ENCODE measurements at places on chromosomes 4 and X. TPM values are rescaled to one million over a fixed set of nuclear protein-coding genes. Genes with fewer than 3 reads are reported as not detected.

- no peaks in the 10 kb centered on the region for H3K4me1 ChIP-seq
- H3K36me3 ChIP-seq, result no peaks in the 10 kb centered on the region
- H3K4me3 ChIP-seq, result no peak overlapping the region
- no peak overlapping the region for H3K27ac ChIP-seq
- DNase-seq, result peak; percentile 24
Observed at GRCh38 chr4:26589705-26590104, 5.8 kb downstream of the TBC1D19 start.

GRCh38 chr4:24511371-24512063 is 72.8 kb downstream of the DHX15 start:
- H3K27me3 ChIP-seq, result no peaks in the 10 kb centered on the region
- peaks cover 73% of the 10 kb centered on the region for H3K4me1 ChIP-seq
- no peak overlapping the region for H3K4me3 ChIP-seq
- peak overlapping the region; percentile 87 for H3K27ac ChIP-seq

- H3K27me3 ChIP-seq, result no peaks in the 10 kb centered on the region
- H3K4me3 ChIP-seq, result no peak overlapping the region
- no peaks in the 10 kb centered on the region for H3K4me1 ChIP-seq
- no peak for DNase-seq
- H3K27ac ChIP-seq, result no peak overlapping the region
Observed at GRCh38 chrX:71814123-71814912, 51.2 kb downstream of the CXorf49B start.

DNA sequence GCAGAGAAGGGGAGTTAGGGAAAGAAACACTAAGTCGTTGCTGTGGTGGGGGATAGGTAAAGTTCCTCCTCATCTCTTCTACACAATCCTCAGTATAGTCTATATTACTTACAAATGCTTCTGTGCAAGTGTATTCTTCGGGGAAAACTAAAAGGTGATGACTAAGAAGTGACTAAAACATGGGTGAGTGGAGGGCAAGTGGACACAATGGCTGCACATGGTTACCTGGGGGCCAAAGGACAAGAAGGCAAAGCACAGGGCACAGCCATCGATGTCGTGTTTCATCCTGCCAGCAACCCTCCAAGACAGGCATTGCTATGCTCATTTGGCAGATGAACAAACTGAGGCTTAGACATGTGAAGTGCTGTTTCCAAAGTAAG is 35.5 kb upstream of the CCKAR start:
- H3K4me1 ChIP-seq, result no peaks in the 10 kb centered on the region
- DNase-seq, result no peak
- no peaks in the 10 kb centered on the region for H3K36me3 ChIP-seq
- H3K4me3 ChIP-seq, result no peak overlapping the region
- no peak overlapping the region for H3K27ac ChIP-seq

- no peaks in the 10 kb centered on the region for H3K36me3 ChIP-seq
- H3K4me1 ChIP-seq, result no peaks in the 10 kb centered on the region
- no peak for DNase-seq
- no peaks in the 10 kb centered on the region for H3K27me3 ChIP-seq
Observed at GRCh38 chr4:5503336-5503936, 204.9 kb downstream of the EVC2 start.

- no peak for DNase-seq
- no peak overlapping the region for H3K4me3 ChIP-seq
- no peaks in the 10 kb centered on the region for H3K36me3 ChIP-seq
- H3K27ac ChIP-seq, result no peak overlapping the region
Observed at GRCh38 chr4:6891436-6892170, 18.0 kb upstream of the TBC1D14 start.

- H3K27ac ChIP-seq, result no peak overlapping the region
- DNase-seq, result no peak
- no peak overlapping the region for H3K4me3 ChIP-seq
- H3K4me1 ChIP-seq, result peaks cover 17% of the 10 kb centered on the region
Observed at GRCh38 chr4:173166491-173166890, 2.1 kb upstream of the GALNT7 start.

DNA sequence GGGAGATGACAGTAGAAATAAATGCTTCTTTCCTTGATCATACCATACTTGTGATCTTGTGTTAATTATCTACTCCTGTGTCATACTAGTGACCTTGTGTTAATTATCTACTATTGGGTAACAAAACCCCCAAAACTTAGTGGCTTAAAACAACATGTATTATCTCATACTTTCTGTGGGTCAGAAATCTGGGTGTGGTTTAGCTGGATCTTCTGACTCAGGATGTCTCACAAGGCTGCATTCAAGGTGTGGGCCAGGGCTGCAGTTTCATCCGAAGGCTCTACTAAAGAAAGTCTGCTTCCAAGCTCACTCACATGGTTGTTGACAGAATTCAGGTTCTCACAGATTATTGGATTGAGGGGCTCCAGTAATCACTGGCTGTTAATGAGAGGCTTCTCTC is 70.3 kb upstream of the NDP start:
- no peak overlapping the region for H3K27ac ChIP-seq
- H3K4me3 ChIP-seq, result no peak overlapping the region
- no peak for DNase-seq
- no peaks in the 10 kb centered on the region for H3K36me3 ChIP-seq
- H3K4me1 ChIP-seq, result no peaks in the 10 kb centered on the region

GRCh38 chrX:113300580-113300979 is 459.9 kb upstream of the AMOT start:
- H3K4me1 ChIP-seq, result peaks cover 8% of the 10 kb centered on the region
- no peak overlapping the region for H3K27ac ChIP-seq
- no peaks in the 10 kb centered on the region for H3K36me3 ChIP-seq

DNA sequence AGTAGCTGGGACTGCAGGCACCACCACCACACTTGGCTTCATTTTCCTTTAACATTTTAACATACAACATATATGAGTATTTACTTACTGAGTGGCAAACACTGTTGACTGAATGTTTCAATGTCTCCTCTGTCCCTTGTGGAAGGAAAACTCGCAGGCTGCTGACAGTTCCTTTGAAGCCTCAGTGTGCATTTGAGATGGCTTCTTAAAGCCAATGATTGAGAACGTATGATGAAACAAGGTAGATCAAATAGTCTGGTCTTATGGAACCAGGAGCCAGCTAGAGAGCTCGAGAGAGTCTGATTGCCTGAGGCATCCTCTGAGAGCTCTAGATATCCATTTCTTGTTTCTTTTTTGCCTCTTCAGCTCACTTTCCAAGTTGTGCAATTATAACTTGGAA is 43.0 kb upstream of the PDLIM3 start:
- no peaks in the 10 kb centered on the region for H3K27me3 ChIP-seq
- H3K36me3 ChIP-seq, result no peaks in the 10 kb centered on the region
- no peak for DNase-seq
- no peak overlapping the region for H3K4me3 ChIP-seq
- no peak overlapping the region for H3K27ac ChIP-seq

The GRK4 gene
- 0.82 TPM for total RNA-seq

The BEND4 gene
- 60.4 TPM for total RNA-seq

The NKX3-2 gene
- total RNA-seq, result not detected

The F8A2 gene
- total RNA-seq, result not detected

The ENPEP gene
- total RNA-seq, result 0.74 TPM

All from GM23338 (cell line).